ENCODE measurements at places on chromosomes 13 and 19.

- no peak for DNase-seq
Measured at GRCh38 chr19:13707915-13708314, 56.4 kb upstream of the MRI1 start.

DNA sequence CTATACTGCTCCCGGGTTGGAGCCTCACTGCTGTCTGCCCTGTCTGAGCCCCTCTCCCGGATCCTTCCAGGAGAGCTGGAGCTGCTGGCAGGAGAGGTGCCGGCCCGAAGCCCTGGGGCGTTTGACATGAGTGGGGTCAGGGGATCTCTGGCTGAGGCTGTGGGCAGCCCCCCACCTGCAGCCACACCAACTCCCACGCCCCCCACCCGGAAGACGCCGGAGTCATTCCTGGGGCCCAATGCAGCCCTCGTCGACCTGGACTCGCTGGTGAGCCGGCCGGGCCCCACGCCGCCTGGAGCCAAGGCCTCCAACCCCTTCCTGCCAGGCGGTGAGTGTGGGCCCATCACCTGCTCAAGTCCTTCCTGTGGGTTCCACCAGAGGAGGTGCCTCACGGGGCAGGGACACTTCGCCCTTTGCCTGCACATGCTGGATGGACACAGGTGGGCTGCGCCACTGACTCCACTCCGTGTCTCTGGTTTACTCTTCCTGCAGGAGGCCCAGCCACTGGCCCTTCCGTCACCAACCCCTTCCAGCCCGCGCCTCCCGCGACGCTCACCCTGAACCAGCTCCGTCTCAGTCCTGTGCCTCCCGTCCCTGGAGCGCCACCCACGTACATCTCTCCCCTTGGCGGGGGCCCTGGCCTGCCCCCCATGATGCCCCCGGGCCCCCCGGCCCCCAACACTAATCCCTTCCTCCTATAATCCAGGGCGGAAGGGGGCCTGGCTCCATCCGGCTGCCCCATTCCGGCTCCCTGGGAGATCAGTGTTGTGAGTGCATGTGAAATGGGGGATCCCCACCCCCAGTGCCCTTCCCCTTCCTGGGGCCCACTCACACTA is 19.8 kb downstream of the EPN1 start:
- no peak for DNase-seq

DNA sequence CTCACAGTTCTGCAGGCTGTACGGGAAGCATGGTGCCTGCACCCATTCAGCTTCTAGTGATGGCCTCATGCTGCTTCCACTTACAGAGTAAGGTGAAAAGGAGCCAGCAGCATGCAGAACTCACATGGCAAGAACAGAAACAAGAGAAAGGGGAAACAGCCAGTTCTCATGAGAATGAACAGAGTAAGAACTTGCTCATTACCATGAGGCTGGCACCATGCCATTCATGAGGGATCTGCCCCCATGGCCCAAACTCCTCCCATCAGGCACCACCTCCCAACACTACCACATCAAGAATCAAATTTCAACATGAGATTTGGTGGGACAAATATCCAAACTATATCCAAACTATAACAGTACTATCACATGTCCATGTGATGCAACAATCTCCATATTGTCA is 72.1 kb downstream of the KATNAL1 start:
- no peak for DNase-seq

- no peak for DNase-seq
Measured at GRCh38 chr13:101817898-101818297, 365.4 kb downstream of the ITGBL1 start.

- DNase-seq, result no peak
Measured at GRCh38 chr19:45356760-45357444, 13.5 kb downstream of the ERCC2 start.

- DNase-seq, result no peak
Measured at GRCh38 chr13:110418944-110419343, 111.9 kb downstream of the COL4A2 start.

- DNase-seq, result peak; percentile 70
Measured at GRCh38 chr13:101942038-101942437, 459.8 kb downstream of the FGF14 start.

DNA sequence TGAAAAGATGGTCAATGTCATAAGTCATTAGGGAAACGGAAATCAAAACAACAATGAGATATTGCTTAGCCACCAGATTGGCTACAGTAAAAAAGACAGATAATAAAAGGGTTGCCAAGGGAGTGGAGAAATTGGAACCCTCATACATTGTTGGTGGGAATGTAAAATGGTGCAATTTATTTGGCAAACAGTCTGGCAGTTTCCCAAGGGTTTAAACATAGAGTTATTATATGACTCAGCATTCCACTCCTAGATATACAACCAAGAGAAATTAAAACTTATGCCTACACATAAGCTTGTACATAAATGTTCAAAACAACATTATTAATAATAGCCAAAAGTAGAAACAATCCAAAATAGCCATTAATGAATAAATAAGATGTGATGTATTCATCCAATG is 9.9 kb upstream of the ZNF227 start:
- DNase-seq, result no peak

- DNase-seq, result no peak
Measured at GRCh38 chr19:48196933-48197665, 26.6 kb downstream of the ZSWIM9 start.

GRCh38 chr13:75180805-75181455 is 301.0 kb downstream of the TBC1D4 start:
- no peak for DNase-seq

DNA sequence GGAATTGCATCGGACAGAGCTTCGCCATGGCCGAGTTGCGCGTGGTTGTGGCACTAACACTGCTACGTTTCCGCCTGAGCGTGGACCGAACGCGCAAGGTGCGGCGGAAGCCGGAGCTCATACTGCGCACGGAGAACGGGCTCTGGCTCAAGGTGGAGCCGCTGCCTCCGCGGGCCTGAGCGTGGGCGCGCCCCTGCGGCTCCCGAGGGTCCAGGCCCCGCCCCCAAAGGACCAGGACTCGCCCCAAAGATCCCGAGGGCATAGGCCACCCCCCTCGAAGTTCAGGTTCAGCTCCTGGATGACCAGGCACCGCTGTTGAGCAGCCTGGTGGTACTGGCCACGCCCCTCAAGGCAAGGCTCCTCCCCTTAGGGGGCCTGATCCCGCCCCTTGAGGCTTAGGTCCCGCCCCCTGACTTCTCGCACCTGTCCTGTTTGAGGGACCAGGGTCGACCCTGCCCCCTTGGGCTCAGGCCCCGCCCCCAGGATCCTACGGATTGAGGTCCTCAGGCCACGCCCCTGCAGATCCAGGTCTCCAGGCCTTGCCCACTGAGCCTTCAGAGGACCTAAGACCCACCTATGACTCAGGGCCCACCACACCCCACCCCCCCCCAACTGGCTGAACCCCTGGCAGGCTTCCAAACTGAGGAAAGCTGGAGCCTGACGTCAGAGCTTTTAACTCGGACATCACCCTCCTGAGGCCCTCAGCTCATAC is 43.1 kb downstream of the CYP4F22 start:
- DNase-seq, result no peak

DNA sequence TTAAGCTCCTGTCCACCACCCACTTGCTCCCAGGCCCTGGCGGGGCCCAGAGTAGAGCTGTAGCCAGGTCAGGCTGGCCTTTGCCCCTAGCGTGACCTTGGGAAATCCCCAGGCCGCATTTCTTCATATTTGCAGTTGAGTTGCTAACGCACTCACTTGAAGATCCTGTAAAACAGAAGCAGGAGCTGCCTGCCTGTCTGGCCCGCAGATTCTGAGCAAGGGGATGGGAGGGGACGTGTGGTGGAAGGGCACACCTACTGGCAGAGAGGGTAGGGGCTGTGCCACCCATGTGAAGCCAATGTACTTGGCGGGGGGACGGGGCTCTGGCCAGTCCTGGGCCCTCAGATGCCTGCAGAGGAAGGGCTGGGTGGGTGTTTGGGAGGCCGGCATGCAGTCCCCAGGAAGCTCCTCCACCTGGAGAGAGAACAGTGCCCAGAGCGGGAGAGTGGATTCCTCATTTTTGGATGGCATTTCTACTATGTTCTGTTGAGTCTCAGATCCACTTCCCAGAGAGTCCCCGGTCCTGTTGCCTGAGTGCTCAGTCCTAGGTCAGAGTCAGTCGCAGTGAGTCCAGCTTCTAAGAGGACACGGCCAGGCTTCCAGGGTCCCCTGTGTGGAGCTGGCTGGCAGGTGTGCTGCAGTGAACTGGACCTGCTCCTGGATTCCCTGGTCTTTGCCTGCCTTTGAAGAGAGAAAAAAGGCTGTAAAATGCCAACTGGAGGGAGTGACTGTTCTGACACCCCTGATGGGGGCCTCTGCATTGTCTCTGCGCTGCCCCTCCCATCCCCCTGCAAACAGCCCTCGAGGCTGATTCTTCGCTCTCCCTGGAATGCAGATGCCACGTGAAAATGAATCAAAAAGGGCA is 62.9 kb downstream of the GGACT start:
- DNase-seq, result no peak

GRCh38 chr19:38698225-38699026 is 45.8 kb downstream of the CAPN12 start:
- DNase-seq, result no peak

GRCh38 chr13:109724603-109725002 is 61.8 kb downstream of the IRS2 start:
- DNase-seq, result no peak

DNA sequence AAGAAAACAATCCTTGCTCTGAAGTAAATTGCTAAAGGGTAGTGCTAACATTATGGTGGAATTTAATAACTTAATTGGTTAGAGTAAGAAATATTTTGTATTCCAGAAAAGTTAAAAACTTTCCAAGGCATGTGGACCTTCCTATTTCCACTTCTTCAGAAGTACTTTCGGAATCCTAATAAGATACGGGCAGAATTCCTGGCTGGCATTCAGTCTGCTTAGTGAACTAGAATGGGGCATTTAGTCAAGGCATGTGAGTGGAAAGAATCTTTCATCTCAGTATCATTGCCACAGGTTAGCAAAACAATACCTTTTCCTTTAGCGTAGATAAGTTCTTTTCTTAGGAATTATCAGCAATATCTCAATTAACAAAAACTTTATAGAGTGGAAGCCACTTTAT is 85.1 kb downstream of the TNFRSF19 start:
- DNase-seq, result no peak

GRCh38 chr19:30223866-30224688 is 148.1 kb upstream of the ZNF536 start:
- DNase-seq, result no peak

Data from NCI-H524 (cell line).